Lower lobe of right lung (tissue), 2 donors: ENCODE measurements at places on chromosomes 1 and 21. TPM values are rescaled to one million over a fixed set of nuclear protein-coding genes. Genes with fewer than 3 reads are reported as not detected.

DNA sequence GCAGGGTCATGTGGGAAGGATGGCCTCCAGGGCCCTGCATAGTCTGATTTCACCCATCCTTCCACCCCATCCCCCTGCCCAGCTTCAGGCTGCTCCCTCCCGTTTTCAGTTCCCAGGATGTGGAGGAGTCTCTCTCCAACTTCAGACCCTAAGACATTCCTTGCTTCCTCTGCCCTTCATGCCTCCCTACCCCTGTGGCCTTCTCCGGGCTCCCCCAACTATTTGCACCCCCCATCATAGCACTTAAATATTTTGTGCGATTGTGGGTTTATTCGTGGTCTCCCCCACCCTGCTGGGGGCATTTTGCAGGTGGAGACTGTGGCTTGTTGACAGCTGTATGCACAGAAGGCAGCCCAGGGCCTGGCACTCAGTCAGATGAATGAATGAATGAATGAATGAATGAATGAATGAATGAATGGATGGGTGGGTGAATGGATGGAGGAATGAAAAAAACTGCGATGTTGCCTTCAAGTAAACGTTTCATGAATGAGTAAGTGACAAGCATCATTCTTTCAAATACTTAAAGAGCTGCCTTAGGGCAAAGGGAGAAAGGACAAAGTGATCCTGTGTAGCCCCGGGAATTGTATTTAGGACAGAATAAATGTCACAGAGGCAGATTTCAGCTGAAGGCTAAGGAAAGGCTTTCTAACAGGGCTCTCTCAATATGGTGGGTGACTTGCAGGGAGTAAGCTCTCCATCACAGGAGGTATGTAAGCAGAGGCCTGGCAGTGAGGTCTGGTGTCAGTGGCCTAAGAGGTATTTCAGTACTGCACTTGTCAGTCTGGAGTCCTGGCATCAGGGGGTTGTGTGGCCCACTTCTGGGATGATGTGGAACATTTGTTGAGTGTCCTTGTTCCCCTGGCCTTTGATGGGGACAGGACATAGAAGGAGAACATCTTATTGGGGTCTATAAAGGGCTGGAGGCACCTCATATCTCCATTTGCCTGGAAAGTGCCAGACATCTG, 156.4 kb downstream of the PTPRU start:
- H3K36me3 ChIP-seq, result no peaks in the 10 kb centered on the region
- H3K27ac ChIP-seq, result no peak overlapping the region
- no peaks in the 10 kb centered on the region for H3K4me1 ChIP-seq
- H3K4me3 ChIP-seq, result no peak overlapping the region
- peaks cover 33% of the 10 kb centered on the region for H3K27me3 ChIP-seq

The MIXL1 gene
- 0.38 TPM for total RNA-seq

The PDC gene
- total RNA-seq, result not detected

DNA sequence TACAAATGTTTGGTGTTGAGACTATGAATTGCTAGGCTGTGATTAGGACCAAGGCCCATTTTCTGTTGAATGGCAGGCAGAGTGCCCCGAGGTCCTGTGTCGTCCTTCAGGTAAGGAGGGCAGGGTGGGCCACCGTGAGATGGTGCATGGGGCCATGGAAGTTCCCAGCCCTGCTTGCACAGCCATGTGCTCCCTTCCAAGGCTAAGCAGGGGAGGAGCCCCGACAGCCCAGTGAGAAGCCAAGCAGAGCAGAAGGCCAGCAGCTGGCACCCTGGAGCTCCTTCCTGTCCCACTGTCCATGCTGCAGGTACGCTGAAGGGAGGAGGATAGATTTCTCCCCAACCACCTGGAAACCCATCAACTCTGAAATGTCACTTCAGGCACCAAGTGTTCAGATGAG, 8.2 kb upstream of the NUAK2 start:
- no peak overlapping the region for H3K4me3 ChIP-seq
- peaks cover 10% of the 10 kb centered on the region for H3K4me1 ChIP-seq
- no peak for DNase-seq
- no peaks in the 10 kb centered on the region for H3K36me3 ChIP-seq
- H3K27ac ChIP-seq, result no peak overlapping the region

GRCh38 chr1:222243902-222244301, 304.0 kb downstream of the HHIPL2 start:
- no peak for DNase-seq
- no peak overlapping the region for H3K27ac ChIP-seq
- no peak overlapping the region for H3K4me3 ChIP-seq
- no peaks in the 10 kb centered on the region for H3K4me1 ChIP-seq

- H3K36me3 ChIP-seq, result no peaks in the 10 kb centered on the region
- H3K27me3 ChIP-seq, result no peaks in the 10 kb centered on the region
- H3K4me1 ChIP-seq, result peaks cover 17% of the 10 kb centered on the region
- no peak overlapping the region for H3K27ac ChIP-seq
Observed at GRCh38 chr1:63818567-63819325, 44.9 kb downstream of the ROR1 start.
